ENCODE measurements at places on chromosomes 11 and 22.

DNA sequence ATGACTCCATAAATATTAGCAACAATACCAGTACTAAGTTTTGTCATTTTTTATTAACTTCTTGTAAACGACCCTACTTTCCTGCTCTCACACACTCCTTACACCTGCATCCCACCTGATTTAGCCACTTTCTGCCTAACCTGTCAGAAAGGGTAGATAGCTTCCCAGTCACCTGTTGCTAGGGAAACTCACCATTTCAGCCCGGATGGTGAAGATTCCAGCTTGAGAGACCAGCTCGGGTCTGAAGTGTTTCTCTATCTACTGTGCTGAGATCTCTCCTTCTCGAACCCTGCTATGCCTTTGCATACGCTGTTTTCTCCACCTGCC, at the start of gene PARVG:
Gene PARVG (plus strand): TSS at position 220 of the 327 bp plus-strand sequence. CDS start 2,405 bp downstream, outside the sequence.
- DNase-seq: peak; percentile 81

- DNase-seq: no peak
Measured at GRCh38 chr11:30487200-30487898, 98.8 kb downstream of the MPPED2 start.

GRCh38 chr22:22208652-22209051, 35.9 kb upstream of the VPREB1 start:
- no peak for DNase-seq

- no peak for DNase-seq
Measured at GRCh38 chr22:29126670-29127395, 54.0 kb downstream of the KREMEN1 start.

DNA sequence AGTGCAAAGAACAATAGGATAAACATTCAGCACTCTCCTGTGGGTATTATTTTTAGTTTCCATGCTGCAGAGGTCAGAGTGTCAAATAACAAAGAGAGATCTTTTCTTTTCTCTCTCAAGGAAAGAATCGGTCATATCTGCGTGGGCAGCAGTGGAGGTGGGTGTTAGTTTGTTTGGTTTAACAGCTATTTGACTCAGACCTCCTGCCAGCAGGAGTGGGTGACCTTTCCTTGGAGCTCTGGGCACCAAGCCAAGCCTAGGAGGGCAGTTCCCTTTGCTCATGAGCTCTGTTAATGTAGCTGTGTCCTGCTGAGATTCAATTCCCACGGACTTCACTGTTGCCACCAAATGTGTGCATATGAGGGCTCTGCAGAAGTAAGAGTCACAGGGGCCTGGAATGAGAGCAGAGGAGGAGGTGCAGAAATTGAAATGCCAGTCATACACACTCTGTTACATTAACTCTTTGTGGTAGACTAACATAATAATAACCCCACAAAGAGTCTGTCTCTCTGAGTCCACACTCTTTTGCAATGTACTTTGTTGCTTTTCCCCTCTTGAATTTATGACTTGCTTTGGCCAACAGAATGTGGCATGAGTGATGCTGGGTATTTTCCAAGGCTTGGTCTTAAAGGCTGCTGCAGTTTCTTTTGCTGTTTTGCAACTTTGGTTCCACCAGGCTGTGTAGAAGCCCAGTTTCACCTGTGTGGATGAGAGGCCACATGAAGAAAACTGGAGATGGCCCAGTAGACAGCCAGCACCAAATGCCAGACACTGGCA, 76.0 kb upstream of the GRK3 start:
- DNase-seq: no peak

DNA sequence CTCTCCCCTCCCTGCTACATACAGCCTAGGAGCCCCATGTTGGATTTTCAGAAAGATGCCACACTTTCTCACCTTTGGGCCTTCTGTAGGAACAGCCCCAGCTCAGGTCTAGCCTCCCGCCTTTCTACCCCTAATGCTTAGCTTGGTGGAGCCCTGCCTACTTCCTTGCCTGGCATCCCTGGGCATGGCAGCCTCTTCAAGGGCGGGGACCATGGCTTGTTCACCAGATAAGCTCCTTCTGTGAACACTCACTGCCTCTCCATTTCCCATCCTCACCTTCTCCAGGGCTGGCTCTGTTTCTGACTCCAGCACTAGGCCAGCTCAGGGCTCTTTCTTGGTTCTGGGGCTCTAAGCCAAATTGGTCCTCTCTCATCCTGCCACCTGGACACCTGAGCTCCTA, 1.4 kb downstream of the SEPTIN3 start:
- no peak for DNase-seq

GRCh38 chr11:92296138-92296515, 71.5 kb downstream of the FAT3 start:
- DNase-seq: no peak

DNA sequence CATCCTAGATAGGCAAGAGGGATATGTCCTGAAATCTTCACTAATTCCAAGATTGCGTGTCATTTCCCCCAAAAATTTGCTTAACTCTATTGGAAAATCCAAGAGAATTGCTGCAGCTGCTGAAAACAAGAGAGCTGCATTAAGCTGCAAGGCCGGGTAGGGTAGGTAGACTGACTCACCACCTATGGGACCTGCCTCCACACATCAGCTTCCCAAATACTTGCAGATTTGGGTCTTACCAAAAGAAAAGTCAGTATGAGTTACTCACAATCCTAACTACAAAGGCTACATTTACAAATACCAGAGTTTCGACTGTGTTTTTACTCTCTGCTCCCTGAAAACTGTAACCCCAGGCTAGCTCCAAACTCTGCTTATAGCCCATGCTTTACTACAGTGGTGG, 142.5 kb upstream of the TEAD1 start:
- no peak for DNase-seq

DNA sequence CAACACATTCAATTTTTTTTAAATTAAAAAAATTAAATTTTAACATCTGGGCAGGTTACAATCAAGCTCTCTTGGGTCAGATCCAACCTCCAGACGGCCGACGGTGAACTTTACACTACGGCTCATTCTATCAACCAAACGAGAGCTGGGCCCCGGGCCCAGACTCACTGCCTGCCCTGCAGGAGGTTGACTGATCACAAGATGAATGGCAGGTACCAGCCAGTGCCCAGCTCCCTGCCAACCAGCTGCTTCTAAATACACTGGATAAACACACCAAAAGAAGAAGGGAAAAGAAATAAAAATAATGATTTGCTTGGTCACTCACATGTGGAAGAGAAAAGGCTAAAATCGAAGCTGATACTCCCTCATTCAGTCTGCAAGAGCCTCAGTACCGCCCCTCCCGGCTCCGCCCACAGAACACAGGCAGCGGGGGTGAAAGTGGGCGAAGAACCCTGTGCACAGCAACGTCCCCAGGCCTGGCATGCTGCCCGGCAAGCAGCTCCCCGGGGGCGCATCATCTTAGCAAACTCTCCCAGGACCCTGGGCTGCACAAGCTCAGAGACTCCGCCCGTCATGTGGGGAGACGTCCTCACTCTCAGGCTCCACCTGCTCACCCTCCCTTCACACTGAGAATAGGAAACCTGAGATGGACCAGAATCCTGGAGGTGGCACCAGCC, 303.4 kb downstream of the SHANK2 start:
- no peak for DNase-seq

- DNase-seq: no peak
Measured at GRCh38 chr11:128927683-128928336, 14.9 kb downstream of the TP53AIP1 start.

DNA sequence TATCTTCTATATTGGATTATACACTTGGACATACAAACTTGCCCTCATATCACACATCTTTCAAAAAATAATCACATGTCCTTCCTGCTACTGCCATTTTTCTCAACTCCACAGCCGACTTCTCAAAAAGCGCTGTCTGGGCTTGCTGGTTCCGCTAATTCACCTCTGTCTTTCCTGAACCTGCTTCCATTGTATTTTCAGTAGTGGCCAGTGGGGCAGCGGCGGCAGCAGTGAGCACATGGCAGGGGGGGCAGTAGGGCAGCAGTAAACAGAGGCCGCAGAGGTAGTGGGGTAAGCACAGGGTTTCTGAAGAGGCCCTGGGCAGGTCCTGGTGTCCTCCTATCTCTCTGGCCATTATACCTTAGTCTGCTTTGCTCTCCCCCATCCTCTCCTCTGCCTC, 126.3 kb downstream of the RRAS2 start:
- DNase-seq: no peak

DNA sequence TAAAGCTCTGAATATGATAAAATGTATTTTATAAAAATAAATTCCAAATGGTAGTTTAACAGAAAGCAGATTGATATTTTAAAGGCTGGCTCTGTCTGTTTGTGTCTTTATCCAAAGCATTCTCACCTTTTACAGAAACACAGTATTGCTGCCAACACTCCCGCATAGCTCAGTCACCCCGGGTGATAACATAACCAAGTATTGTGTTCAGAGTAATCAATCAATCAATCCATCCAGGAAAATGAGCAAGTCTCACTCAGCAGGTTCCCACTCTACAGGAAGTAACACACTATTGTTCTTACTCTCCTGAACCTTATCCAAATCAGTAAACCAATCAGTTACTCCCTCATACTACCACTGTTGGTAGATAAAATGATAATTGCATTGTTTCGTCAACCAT, 203.4 kb downstream of the LRRC4C start:
- no peak for DNase-seq

- DNase-seq: no peak
Measured at GRCh38 chr11:87628957-87629356, 546.3 kb downstream of the RAB38 start.

DNA sequence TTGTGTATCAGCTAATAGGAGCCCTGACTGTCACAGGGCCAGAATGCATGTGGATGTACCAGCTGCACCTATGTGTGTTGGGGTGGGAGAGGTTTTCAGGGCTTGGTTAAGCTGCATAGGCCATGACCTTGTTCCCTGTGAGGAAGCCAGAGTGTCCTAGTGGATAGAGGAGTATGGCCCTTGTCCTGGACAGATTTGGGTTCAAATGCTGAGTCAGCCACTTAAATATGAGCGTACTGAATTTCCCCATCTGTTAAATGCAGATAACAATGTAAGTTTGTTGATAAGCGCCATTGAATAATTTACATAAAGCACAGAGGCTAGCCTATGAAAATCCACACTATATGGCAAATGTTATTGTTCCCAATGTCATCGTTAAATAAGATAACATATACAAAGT, 74.4 kb downstream of the PANX1 start:
- no peak for DNase-seq

- no peak for DNase-seq
Measured at GRCh38 chr11:133619397-133619796, 87.1 kb upstream of the OPCML start.

DNA sequence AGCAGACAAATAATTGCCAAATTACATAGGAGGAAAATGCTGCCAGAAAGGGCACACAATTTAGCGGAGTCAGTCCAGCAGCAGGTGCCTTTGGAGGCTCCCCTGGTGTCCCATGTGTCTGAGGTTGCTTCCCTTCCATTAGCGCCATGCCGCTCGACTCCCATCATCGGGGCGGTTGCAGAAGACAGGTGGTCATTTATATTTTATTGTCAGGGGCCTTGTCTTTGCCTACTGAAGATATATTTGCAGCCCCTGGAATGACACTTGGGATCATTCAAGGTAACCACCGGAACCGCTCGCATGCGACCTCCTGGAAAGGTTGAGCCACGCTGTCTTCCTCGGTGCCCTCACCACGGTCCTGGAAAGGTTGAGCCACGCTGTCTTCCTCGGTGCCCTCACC, 298.3 kb downstream of the TBC1D22A start:
- no peak for DNase-seq

DNA sequence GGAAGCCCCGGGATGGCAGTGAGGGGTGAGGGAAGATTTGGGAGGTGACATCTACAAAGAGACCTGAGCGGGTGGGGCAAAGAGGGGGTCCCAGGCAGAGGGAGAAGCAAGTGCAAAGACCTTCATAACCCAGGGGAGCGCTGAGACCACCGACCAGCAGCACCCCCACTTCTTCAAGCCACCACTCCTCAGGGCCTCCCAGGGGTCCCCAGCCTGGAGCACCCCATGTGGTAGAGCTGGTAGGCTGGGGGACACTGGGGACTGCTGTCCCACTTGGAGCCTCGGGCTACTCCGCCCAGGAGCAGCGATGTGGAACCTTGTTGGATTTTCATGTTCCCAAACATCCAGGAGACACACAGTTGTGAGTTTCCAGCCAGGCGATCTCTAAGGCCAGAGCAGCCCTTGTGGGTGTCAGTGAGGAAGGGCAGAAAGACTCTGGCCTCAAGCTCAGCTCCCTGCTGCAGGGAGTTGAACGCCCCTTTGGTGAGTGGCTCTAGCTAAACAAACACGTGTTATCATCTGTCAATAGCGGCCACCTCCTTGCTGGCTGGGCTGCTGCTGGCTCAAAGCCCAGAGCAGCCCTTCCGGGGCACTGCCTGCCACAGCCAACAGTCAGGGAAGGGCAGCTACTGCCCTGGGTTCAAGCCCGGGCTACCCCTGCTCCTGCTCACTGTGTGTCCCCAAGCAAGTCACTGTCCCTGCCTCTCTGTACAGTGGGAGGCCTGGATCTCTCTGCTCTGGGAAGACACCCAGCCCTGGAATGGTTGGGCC, 25.7 kb upstream of the CHKA start:
- DNase-seq: no peak

- DNase-seq: peak; percentile 87
Measured at GRCh38 chr11:47373876-47374719, 4.2 kb downstream of the SPI1 start.

- DNase-seq: no peak
Measured at GRCh38 chr11:92225125-92225567, 528 bp downstream of the FAT3 start.

DNA sequence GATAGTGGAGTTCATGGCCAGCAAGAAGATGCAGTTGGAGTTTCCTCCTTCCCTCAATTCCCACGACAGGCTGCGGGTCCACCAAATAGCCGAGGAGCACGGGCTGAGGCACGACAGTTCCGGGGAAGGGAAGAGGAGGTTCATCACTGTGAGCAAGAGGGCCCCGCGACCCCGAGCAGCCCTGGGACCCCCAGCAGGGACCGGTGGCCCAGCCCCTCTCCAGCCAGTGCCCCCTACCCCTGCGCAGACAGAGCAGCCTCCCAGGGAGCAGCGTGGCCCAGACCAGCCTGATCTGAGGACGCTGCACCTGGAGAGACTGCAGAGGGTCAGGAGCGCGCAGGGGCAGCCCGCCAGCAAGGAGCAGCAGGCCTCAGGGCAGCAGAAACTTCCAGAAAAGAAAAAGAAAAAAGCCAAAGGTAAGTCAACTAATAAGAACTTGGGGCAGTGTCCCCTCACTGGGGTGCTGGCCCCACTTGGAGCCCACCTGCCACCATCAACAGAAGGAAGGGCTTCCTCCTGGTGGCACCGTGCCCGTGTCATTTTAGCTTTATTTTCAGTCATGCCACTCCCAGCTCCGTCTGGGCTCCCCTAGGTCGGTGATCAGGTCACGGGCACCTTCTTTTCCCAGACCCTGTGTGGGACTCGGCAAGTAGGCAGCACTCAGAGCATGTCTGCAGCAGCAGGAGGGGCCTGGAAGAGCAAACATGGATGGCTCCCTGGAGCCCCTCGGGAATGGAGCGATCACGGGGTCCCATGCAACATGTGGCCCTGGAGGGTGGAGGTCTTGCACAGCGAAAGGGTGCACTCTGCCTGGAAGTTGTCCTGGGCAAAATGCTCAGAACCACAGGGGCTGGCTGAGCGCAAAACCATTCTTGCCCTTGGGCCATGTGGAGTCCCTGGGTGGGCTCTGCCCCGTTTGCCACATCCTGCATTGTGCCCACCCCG, 33.3 kb downstream of the IGHMBP2 start:
- DNase-seq: no peak

GRCh38 chr11:116963813-116964212, 126.4 kb upstream of the APOA1 start:
- DNase-seq: no peak
